ENCODE measurements at places on chromosomes 5 and 9.

DNA sequence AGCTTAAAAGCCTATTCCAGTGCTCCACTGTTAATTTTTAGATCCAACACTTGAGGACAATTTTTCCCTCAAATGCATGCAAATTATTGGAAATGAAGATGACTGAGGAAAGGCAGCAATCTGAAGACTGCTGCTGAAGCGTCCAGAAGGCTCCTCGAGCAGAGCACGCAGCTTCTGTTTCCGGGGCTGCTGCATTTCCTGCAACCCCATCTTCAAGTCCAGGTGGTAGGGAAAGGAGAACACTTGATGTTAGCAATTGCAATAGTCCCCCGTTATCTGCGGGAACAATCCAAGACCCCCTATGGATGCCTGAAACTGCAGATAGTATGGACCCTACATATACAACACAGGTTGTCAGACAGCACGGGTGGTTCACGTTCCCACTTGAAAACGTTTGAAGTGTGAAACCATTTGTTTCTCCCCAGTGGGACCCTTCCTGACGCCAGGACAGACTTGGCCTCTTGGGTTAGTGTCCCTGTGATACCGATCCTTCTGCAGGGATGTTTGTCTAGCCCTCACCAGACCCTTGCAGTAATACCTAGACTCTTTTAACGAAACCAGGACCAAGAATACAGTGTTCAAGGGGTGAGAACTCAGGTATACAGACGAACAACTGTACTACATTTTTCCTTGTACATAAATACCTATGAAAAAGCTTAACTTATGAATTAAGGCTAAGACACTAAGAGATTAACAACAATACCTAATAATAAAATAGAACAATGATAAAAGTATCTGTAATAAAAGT lies 152.3 kb downstream of the HSD17B3 start:
- DNase-seq: no peak

DNA sequence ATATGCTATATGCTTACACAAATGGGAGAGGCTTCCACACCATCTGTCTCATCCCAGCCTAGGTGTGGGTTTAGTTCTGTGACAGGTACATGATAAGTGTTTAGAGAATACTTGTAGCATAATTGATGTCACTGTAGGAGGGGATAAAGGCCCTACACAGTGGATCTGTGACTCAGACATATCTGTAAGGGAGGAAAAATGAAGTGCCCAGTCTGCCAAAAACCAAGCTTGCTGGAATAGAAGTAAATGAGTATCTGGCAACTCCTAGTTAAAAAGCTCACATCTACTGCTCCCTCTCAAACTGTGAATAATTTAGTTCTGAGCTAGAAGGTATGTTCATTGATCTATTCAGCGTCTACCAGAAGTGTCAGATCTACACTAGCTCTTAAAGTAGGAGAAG lies 38.9 kb upstream of the FAM174A start:
- no peak for DNase-seq

GRCh38 chr5:110354311-110354710 lies 372.2 kb downstream of the TMEM232 start:
- DNase-seq: no peak

DNA sequence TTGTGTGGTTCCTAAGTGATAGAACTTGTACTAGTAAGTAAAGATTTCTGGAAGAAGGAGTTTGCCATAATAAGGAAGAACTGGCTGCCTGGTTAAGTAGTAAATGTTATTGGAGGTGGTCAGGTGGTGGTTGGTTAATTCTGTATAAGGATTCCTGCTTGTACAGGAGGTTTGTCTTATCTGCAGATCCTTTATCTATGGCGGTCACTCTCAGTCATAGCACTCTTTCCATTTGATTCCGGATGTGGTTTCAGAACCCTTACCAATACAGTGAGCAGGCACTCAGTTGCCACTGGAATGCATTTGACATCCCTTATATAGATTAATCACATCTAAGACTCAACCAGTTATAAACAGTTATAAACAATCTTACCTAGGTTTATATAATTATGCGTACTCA lies 50.3 kb downstream of the RAD50 start:
- no peak for DNase-seq

GRCh38 chr5:157280927-157281326 lies 15.0 kb downstream of the CYFIP2 start:
- DNase-seq: peak; percentile 42

- no peak for DNase-seq
Observed at GRCh38 chr9:5563417-5563815, 53.1 kb downstream of the PDCD1LG2 start.

DNA sequence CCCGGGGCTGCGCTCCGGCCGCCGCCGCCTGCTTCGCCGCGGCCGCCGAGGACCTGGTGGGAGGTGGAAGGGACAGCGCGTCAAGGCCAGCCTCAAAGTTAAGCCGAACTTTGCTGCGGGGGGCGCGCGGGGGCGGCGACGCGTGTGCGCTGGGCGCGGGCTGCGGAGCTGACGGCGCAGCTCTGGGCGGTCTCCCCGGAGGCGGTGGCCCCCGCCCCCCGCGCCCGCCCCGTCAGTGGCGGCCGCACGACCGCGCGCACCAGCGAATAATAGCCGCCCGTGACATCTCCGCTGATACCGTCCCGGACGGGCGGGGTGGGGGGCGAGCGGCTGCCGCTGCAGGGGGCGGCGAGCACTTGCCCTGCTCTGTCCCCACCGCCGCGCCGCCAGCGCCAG lies 579 bp upstream of the FAM78A start:
- DNase-seq: no peak

DNA sequence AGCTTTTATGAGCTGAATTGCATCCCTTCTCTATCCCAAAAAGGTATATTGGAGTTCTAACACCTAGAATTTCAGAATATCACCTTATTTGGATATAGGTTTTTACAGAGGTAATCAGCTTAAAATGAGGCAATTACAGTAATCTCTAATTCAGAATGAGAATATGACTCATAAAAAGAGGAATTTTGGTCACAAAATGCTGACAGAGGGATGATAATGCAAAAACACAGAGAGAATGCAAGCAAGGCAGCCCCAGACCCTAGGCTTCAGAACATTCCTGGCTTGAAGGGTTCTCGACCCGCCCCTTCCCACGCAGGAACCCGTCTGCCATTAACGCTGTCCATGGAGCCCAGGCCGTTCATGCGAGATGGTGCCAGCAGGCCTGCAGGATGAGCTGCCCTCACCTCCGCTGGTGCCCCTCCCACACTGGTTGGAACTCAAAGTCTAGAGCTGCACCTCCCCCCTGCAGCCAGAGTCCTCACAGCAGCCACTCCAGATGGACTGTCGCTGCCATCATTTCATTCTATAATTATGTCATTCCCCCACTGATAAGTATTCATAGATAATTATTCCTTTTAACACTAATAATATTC lies 1173.4 kb upstream of the ACO1 start:
- no peak for DNase-seq
